ENCODE measurements at places on chromosomes 6 and 20.

DNA sequence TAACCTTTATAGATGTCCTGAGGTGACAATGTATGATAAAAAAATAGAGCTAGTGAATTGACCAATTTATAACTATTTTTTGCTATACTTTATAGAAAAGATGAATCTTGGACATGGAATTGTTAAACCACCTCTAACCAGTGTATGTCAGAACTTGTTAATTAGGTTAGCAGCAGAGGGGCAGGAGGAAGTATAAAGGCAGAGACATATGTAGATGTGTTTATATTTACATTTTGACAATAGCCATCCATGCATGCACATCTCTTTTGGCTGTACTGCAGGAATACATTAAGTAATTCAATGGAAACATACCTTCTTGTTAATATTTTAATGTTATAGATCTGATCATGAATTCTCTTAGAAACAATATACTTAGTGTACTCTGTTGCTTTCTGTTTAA lies 254.6 kb upstream of the NT5E start:
- no peak for DNase-seq

DNA sequence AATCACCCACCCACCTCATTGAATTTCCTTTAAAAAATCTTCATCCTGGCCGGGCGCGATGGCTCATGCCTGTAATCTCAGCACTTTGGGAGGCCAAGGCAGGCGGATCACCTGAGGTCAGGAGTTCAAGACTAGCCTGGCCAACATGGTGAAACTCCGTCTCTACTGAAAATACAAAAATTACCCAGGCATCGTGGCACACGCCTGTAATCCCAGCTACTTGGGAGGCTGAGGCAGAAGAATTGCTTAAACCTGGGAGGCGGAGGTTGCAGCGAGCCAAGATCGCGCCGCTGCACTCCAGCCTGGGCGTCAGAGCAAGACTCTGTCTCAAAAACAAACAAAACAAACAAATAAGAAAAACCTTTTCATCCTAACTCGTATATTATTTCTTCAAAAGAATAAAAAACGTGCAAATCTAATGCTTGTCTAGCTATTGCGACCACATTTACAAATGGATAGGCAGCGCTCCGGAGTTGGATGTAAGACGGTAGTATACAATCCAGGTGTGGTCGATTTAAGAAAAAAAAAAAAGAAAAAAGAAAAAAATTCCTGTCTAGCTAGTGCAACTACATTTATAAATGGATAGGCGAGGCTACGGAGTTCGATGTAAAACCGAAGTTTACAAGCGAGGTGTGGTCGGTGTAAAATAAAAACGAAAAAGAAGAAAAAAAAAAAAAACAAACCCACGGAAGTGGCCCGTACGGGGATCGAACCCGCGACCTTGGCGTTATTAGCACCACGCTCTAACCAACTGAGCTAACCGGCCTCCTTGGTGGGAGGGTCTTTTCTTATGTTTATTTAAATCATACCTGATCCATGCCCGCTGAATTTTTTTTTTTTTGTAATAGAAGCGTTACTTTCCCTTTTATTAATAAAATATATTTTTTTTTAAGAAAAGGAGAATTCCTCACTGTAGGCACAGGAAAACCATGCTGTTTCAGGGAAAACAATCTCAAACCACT lies 70.7 kb upstream of the PRSS16 start:
- DNase-seq = peak; percentile 50

GRCh38 chr20:63863021-63863797 lies 1.9 kb upstream of the TPD52L2 start:
- no peak for DNase-seq

DNA sequence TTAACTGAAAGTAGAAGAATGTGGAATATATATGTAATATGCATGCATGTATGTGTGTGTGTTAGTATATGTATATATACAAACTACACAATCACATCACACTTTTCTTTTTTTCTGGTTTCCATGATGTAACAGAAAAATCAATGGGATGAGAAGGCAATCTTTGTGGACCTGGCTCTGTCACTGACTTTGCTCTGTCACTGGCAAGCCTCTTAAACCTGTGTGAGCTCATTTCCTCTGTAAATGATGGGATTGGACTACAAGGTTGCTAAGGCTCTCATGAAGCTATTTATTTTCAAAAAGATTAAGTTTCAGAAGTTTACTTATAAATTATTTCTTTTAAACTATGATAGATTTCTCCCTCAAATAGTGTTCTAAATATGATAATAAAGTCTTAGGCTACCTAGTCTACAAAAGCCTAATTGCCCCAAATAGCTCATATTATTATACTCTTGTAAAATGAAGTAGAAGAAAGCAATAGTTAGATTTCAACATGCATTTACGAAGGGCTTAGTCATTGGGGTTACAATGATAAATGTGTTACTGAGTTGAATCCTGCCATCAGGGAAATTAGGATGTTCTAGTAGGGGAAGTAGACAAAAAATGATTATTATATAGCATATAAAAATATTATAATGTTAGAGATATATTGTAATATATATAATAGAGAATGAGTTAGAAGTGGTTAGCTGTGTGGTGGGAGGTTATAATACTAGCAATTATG lies 129.3 kb downstream of the AFG1L start:
- DNase-seq = peak; percentile 18

DNA sequence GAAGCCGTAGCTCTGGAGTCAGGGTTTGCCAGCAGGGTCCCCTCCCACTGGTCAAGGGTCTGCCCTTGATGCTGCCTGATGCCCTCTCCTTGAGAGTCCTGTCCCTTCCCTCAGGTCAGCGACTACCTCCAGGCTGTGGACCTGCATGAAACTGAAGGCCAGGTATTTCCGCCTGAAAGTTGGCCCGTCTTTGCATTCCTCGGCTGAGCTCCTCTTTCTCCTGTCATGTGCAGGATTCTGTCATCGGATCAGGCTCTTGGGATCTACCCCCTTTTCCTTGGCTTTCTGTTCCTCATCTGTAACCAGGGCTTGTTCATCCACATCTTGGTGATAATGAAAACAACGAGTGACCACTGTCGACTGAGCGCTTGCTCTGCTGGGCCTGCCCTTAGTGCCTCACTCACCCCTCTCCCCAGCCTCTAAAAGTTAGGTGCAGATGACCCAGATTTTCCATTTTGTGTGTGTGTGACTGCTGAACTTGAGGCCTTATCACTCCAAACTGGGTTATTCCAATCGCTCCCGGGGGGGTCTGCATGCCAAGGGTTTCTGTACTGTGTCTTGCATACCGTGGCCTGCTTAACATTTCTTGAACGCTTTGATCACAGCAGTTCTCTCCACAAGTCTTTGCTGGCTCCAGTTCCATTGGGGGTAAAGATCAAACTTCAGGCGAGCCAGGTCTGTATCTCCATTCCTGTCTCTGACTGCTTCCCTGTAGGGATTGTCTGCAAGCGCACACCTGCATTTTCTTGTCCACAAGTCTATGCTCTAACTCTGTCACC lies 81.6 kb downstream of the DTD1 start:
- DNase-seq = peak; percentile 32

DNA sequence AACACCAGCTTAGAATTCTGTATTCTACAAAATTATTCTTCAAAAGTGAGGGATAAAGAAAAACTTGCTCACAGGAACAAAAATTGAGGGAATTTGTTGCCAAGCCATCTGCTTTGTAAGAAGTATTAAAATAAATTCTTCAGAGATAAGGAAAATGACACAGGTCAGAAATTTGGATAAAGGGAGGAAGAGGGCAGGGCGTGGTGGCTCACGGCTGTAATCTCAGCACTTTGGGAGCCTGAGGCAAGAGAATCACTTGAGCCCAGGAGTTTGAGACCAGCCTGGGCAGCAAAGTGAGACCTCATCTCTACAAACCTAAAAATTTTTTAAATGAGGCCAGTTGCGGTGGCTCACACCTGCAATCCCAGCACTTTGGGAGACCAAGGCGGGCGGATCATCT lies 11.8 kb downstream of the SMIM28 start:
- no peak for DNase-seq

GRCh38 chr6:134813146-134813545 lies 136.8 kb downstream of the ALDH8A1 start:
- no peak for DNase-seq

DNA sequence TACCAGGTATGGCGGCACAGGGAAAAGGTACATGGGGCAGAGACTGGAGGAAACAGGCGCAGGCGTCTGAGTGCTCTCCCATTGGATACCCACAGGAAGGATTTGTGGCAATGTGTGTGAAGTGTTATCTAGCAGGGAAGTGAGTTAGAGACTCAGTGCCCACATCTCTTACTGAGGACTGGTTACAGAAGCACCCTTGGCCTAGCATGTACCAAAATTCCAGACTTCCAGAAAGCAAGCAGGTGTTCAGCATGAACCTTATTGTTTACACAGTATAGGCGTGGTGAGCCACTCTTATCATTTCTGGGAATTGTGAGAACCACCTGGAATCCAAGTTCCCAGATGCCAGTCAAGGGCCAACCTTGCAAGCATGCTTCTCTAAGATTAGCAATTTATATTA lies 14.2 kb downstream of the MANBAL start:
- DNase-seq = no peak

DNA sequence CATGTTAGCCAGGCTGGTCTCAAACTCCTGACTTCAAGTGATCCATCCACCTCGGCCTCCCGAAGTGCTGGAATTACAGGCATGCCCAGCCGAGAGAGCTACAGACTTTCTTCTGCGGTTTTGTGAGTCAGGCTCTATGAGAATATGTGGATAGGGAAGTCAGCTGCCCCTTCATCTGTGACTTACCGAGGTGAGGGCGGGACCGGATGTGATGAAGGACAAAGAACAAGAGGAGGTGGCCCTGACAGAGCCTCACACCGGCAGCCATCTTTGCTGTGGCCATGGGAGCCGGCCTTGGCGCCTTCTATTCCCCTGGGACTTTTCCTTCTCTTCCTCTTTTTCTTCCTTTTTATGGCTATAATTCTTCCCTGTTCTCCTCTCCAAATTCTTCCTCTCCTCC lies 67.0 kb downstream of the IYD start:
- DNase-seq = peak; percentile 24

GRCh38 chr6:89172131-89172530 lies 26.3 kb downstream of the PM20D2 start:
- DNase-seq = no peak

DNA sequence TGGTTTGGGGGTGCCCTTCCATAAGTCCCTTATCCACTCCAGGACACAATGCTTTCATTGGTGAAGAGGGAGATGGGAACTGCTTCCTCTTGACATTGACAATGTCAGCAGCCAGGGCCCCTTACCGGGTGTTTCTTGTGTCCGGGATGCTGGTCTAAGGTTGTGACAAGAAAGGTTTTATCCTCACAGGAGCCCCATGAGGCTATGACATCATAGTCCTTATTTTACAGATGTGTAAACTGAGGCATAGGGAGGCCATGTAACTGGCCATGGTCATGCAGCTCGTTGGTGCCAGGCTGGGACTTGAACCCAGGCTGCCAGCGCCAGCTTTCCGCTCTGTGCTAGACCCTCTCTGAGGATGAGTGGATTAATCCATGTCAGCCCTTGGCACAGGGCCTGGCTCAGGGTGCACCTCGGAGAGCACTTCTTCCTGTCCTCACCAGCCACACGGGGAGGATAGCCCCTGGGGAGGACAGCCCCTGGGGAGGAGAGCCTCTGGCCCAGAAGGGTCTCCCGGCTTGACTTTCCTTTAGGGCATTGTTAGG lies 157.3 kb downstream of the SYCP2 start:
- DNase-seq = no peak

DNA sequence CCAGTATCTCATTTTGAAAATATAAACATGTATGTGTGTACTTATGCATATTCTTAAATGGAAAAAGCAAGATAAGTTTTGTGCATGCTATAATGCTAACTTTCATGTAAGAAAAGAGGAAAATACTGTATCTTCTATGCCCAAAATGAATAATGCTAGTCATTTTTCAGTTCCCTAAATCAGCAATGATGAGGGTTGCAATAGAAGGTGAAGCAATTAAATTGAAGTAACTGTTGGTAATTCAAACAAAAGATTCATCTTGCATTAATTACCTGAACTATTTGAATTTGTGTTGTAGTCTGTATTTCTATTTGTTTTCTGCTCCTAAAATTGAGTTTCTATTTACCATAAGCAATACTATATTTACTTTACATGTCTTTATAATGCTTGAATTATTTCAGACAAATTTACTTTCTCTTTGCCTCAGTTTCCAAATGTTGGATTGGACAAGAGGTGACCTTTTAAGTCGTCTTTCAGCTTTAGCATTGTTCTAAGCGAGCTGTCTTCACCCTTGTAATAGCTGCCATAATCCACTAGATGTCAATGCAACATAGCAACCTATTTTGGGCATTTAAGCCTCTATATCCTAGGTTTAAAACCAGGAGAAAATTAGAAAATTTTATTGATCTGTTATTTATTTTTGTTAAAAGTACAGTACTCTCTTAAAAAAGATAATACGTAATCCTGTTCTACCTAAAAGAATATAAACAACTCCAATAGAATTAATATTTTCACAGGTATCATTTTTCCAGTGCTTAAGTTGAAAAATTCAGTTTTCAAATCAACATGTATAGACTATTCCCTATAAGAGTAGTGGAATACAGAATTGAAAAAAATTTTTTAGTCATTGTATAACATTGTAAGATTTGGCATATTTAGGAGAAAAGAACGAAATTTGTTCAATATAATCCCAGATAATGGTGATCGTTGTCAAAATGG lies 52.3 kb upstream of the IFNGR1 start:
- DNase-seq = peak; percentile 57

GRCh38 chr6:25332655-25333071 lies 53.5 kb downstream of the CARMIL1 start:
- no peak for DNase-seq

DNA sequence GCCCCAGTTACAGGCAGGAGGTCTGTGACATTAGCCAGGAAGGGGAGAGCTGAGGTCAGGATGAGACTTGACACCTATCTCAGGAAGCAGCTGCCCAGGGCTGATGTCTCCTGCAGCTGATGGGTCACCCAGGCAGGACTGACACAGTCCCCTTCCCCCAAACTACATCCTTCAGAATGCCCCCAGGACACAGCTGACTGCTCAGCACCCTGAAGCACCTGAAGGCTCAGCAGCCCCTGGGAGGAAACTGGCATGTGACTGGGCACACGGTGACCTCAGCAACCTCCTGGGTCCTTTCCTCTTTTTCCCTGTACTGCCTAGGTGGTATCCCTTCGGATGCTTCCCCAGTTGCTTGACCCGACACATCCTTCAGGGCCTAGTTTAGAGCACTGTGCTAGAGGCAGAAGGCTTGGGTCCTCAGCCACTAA lies 1.9 kb downstream of the SDC4 start:
- no peak for DNase-seq

GRCh38 chr6:107534571-107535141 lies 44.7 kb downstream of the SOBP start:
- DNase-seq = peak; percentile 42

DNA sequence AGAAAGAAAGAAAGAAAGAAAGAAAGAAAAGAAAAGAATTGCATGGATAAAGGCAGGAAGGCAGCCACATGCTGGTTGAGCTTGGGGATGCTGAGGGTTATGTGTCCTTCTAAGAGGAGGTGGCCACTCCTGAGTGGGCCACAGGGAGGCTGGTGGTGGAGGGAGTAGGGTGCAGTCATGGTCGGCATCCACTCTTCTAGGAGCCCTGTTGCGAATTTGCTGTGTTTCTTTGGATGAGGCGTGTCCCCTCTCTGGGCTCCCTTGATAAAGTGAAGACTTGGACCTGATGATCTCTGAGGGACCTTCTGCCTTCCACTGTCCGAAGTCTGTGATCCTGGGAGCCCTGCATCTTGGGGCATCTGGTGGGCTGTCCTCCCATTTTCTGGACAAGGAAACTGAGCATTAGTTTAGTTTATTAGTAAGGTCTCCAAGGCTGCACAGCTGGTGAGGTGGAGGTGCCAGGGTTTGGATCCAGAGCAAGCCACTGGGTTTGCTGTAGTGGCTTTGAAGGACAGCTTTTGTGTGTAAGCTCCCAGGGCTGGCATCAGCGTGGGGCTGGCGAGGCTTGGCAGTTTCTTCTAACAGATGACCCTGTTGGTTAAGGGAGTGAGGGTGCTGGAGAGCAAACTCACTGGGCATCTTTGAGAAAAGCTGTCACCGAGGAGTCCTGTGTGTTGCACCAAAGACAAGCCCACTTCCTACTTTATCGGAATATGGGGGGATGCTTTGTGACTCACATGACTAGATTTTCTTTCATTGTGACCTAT lies 4.3 kb downstream of the DLGAP4 start:
- DNase-seq = no peak

All from fibroblast of upper back skin (primary cell).